CD4-positive, alpha-beta T cell (primary cell): ENCODE measurements at places on chromosomes 1 and 21. TPM values are rescaled to one million over a fixed set of nuclear protein-coding genes. Genes with fewer than 3 reads are reported as not detected.

Gene DBT
- total RNA-seq, result 5.3 TPM

Gene MYBPH
- not detected for total RNA-seq

- H3K36me3 ChIP-seq, result peaks cover 32% of the 10 kb centered on the region
- DNase-seq, result no peak
- H3K27me3 ChIP-seq, result no peaks in the 10 kb centered on the region
- H3K27ac ChIP-seq, result peak overlapping the region; percentile 46
Observed at GRCh38 chr1:198687429-198687828, 48.6 kb downstream of the PTPRC start.

DNA sequence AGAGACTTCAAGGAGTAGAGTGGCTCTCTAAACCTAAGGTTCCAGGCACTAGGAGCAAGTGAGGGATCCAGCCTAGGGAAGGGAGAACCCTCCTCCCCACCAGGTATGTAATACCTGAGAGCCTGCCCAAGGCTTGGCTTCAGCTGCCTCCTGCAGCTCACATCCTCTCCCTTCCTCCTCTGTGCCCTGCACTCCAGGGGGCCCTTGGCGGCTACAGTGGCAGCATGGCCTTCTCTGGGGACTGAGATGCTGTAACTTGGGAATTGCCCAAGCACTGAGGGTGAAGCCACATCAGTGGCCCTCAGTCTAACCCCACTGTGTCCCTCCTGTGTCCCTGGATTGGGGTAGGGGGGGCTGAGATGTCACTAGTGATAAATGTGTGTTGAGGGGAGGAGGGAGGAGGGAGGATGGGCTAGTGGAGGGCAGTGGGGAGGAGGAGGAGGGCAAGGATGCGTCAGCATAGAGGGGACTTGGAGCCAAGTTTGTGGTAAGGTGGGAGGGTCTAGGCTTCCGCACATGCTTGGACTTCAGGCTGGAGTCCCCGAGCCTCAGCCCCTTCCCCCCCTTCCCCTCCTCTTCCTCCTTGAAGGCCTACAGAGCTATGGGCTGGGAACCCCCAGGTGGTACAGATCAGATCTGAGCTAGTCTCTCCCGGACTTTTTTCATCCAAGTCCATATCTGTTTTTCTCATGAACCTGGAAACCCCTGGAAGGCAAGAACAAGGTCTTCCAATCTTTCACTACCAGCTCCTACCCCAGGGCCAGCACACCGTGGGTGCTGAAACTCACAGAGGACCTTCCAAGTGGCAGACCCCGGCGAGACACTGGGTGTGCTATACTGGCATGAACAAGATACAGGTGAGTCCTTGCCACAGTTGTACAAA lies 17.5 kb downstream of the COL9A2 start:
- H3K27ac ChIP-seq, result no peak overlapping the region
- no peaks in the 10 kb centered on the region for H3K27me3 ChIP-seq
- no peaks in the 10 kb centered on the region for H3K36me3 ChIP-seq
- no peak for DNase-seq
- H3K4me1 ChIP-seq, result no peaks in the 10 kb centered on the region

- H3K27me3 ChIP-seq, result no peaks in the 10 kb centered on the region
- DNase-seq, result no peak
- no peak overlapping the region for H3K27ac ChIP-seq
- H3K36me3 ChIP-seq, result peaks cover 71% of the 10 kb centered on the region
- H3K4me1 ChIP-seq, result no peaks in the 10 kb centered on the region
Observed at GRCh38 chr1:220019071-220019470, 27.2 kb downstream of the EPRS1 start.
